ENCODE measurements at places on chromosomes 11 and 22. TPM values are rescaled to one million over a fixed set of nuclear protein-coding genes. Genes with fewer than 3 reads are reported as not detected.
A peak's percentile ranks its signal among the peaks of the same experiment; 100 is the strongest.

DNA sequence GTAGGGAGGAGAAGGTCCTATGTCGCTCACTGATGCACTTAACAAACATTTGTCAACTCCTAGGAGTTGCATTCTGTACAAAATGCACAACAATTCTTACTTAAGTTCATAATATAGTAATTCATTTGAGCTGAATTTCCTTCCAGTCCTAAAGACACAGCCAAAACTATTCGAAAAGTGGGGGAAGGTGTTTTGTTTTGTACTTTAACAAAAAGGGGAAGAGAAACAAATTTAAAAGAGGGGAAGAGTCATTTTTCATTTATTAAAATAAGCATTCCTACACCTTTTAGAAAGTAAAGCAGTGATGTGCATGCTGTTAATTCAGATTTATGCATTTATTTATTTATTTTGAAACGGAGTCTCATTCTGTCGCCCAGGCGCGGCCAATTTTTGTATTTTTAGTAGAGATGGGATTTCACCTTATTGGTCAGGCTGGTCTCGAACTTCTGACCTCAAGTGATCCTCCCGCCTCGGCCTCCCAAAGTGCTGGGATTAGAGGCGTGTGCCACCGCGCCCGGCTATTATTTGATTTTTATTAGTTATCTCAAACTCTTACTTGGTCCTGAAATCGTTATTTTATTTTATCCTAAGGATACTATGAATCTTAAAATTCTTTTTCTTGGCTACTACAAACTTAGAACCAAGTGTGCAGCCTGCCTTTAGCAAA lies 1.1 kb upstream of the FANCF start:
- H3K27me3 ChIP-seq = no peaks in the 10 kb centered on the region
- peaks cover 12% of the 10 kb centered on the region for H3K4me1 ChIP-seq
- H3K4me3 ChIP-seq = no peak overlapping the region
- DNase-seq = no peak
- no peaks in the 10 kb centered on the region for H3K36me3 ChIP-seq

GRCh38 chr11:114124601-114125144 lies 65.2 kb downstream of the ZBTB16 start:
- peaks cover 6% of the 10 kb centered on the region for H3K36me3 ChIP-seq
- no peak overlapping the region for H3K27ac ChIP-seq
- no peak overlapping the region for H3K4me3 ChIP-seq

- peaks cover 3% of the 10 kb centered on the region for H3K4me1 ChIP-seq
- DNase-seq = peak; percentile 36
- no peak overlapping the region for H3K4me3 ChIP-seq
- no peak overlapping the region for H3K27ac ChIP-seq
Observed at GRCh38 chr11:11279956-11280689, 72.9 kb downstream of the CSNK2A3 start.

DNA sequence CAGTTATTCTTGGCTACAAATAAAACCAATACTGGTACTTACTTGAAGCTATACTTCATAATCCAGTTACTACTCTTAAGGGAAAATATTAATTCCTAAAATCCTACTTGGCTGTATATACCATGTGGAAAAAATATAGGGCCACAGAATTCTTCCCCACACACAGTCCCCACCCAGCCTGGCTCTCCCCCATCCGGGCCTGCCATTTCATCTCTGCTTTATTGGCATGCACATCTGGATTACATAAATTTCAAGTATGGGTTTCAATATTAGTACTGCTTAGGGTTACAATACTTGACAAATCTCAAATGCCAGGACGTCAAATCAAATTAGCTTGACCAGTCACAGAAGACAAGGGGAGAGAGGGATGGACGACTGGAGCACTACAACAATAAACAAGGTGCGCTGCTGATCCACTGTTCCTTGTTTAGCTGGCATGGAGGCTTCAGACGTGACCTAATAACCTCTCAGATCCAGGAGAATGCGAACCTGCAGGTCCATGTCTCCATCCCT lies 81.4 kb downstream of the ABTB2 start:
- H3K4me1 ChIP-seq = no peaks in the 10 kb centered on the region
- no peak for DNase-seq
- no peak overlapping the region for H3K4me3 ChIP-seq
- no peak overlapping the region for H3K27ac ChIP-seq
- no peaks in the 10 kb centered on the region for H3K36me3 ChIP-seq

GRCh38 chr11:70502677-70503467 lies 104.5 kb downstream of the CTTN start:
- no peaks in the 10 kb centered on the region for H3K4me1 ChIP-seq
- no peaks in the 10 kb centered on the region for H3K27me3 ChIP-seq
- DNase-seq = no peak
- H3K4me3 ChIP-seq = no peak overlapping the region
- no peak overlapping the region for H3K27ac ChIP-seq

GRCh38 chr11:116925050-116925449 lies 87.6 kb upstream of the APOA1 start:
- H3K27me3 ChIP-seq = no peaks in the 10 kb centered on the region
- H3K27ac ChIP-seq = no peak overlapping the region
- H3K36me3 ChIP-seq = no peaks in the 10 kb centered on the region
- DNase-seq = no peak
- no peaks in the 10 kb centered on the region for H3K4me1 ChIP-seq

MRGPRE gene
- not detected for total RNA-seq

DNA sequence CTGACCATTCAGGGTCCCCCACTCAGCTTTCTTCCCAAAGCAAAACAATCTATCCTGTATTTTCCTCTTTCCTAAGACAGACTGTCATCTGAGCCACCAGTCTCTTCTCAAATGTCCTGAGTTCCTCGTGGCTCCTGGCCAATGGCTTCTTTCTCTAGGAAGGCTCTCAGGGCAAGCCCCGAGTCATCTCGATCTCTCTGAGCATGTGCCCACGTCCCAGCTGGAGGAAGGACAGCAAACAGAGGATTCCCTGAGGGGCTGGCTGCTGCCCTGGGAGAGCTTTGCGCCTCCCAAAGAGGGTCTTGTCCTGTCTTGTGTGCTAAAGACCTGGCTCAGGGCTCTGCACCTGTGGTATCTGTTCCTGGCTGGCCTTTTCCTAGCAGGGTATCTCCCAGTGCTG lies 8.3 kb downstream of the SLC37A2 start:
- H3K27me3 ChIP-seq = no peaks in the 10 kb centered on the region
- H3K4me3 ChIP-seq = no peak overlapping the region
- no peak overlapping the region for H3K27ac ChIP-seq
- peaks cover 8% of the 10 kb centered on the region for H3K4me1 ChIP-seq
- no peaks in the 10 kb centered on the region for H3K36me3 ChIP-seq
- no peak for DNase-seq

SH3BP1 gene
- total RNA-seq = 2.8 TPM

GRCh38 chr11:75349521-75350116 lies 1.8 kb downstream of the ARRB1 start:
- DNase-seq = peak; percentile 59
- no peaks in the 10 kb centered on the region for H3K27me3 ChIP-seq
- peak overlapping the region; percentile 8 for H3K4me3 ChIP-seq
- H3K27ac ChIP-seq = peak overlapping the region; percentile 80

GRCh38 chr11:133606124-133606523 lies 73.8 kb upstream of the OPCML start:
- no peaks in the 10 kb centered on the region for H3K4me1 ChIP-seq
- H3K27me3 ChIP-seq = no peaks in the 10 kb centered on the region
- DNase-seq = no peak
- H3K27ac ChIP-seq = no peak overlapping the region
- H3K4me3 ChIP-seq = no peak overlapping the region

GRCh38 chr11:83922318-83922717 lies 636.2 kb upstream of the CCDC90B start:
- no peak for DNase-seq
- no peaks in the 10 kb centered on the region for H3K27me3 ChIP-seq
- no peak overlapping the region for H3K4me3 ChIP-seq
- no peaks in the 10 kb centered on the region for H3K36me3 ChIP-seq

PANX3 gene
- total RNA-seq = not detected

DNA sequence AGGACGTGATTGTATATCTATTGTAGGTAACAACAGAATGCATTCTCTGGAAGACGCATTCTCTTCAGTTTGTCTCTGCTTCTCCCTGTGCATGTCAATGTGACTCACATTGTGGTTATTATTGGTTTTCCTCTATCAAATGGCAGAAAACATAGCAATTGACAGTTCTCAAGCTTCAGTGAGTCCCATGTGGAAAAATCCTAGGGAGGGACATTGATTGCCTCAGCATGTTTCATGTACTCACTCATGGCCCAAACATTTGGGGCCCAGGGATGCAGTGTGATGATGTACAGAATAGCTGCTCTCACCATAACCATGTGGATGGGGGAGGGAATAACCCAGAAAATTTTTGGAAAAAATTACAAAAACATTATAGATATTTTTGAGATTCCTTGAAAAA lies 9.3 kb upstream of the ARL14EP start:
- H3K36me3 ChIP-seq = no peaks in the 10 kb centered on the region
- no peak for DNase-seq
- H3K27me3 ChIP-seq = peaks cover 27% of the 10 kb centered on the region
- H3K4me1 ChIP-seq = no peaks in the 10 kb centered on the region
- no peak overlapping the region for H3K4me3 ChIP-seq
- H3K27ac ChIP-seq = no peak overlapping the region

DNA sequence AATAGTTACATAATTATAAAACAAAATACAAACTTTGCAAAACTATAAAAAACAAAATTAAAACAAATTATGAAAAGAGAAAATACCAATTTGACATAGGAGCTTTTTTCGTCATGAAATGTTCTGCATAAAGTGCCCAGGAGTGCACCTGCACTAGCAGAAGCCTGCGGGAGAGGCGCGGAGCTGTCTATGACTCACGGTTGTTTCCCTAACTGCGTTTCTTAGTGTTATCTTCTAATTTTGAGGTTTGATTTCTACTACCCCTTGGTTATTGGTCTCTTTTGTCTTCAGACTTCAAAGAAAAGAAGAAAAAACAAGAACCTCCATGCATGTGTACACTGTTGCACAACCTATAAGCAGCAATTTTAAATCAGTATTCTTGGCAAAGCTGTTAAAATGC lies 740.9 kb upstream of the LRRC4C start:
- no peaks in the 10 kb centered on the region for H3K27me3 ChIP-seq
- no peak overlapping the region for H3K4me3 ChIP-seq
- DNase-seq = no peak
- H3K36me3 ChIP-seq = no peaks in the 10 kb centered on the region

CELSR1 gene
- total RNA-seq = 2.1 TPM

POU2AF3 gene
- not detected for total RNA-seq

GRCh38 chr22:43315687-43316217 lies 27.4 kb downstream of the SCUBE1 start:
- H3K4me1 ChIP-seq = no peaks in the 10 kb centered on the region
- H3K4me3 ChIP-seq = no peak overlapping the region
- no peak overlapping the region for H3K27ac ChIP-seq
- no peak for DNase-seq
- no peaks in the 10 kb centered on the region for H3K27me3 ChIP-seq
- no peaks in the 10 kb centered on the region for H3K36me3 ChIP-seq

GRCh38 chr22:25745341-25746011 lies 3.5 kb downstream of the MYO18B start:
- H3K4me3 ChIP-seq = no peak overlapping the region
- peaks cover 23% of the 10 kb centered on the region for H3K4me1 ChIP-seq
- no peak for DNase-seq
